ENCODE measurements at places on chromosomes 12 and 14. TPM values are rescaled to one million over a fixed set of nuclear protein-coding genes. Genes with fewer than 3 reads are reported as not detected.
A peak's percentile ranks its signal among the peaks of the same experiment; 100 is the strongest.

DNA sequence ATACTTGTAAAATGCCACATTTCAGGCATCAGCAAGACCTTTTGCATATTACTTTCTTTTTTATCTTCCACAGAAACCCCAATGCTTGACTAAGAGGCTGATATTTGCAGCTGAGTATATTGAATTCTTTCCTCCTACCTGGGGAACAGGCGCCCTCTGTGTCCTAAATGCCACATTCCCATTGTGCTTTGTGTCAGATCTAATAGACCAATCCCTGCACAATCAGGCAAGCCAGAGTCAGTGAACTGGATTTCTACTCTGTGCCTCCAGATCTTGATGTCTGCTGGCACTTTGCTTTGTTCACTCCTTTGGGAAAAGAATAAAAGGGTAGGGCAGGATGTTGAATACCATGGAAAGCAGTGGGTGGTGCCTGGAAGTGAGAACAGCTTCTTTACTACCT, 22.4 kb upstream of the TAS2R42 start:
- no peak for DNase-seq

DNA sequence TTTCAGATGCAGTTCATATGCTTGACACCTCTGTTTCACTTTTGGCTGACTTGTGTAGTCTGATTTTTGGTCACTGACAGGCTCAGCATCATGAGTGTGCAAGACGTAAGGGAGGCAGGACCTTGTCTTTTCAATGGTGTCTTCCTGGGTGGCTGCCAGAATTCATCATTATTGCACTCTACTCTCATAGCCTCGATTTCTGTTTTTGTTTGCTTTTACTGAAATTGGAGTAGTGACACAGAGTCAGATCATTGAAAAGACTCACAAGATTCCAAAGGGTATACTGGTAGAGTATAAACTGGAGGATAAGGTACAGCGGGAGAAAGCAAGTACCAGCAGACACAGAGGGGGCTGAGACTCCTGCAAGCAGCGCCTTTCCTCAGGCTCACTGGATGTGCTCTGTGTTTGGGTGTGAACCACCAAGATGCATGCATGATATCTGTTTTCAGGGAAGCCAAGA, 126.3 kb upstream of the FGD4 start:
- no peak for DNase-seq

DNA sequence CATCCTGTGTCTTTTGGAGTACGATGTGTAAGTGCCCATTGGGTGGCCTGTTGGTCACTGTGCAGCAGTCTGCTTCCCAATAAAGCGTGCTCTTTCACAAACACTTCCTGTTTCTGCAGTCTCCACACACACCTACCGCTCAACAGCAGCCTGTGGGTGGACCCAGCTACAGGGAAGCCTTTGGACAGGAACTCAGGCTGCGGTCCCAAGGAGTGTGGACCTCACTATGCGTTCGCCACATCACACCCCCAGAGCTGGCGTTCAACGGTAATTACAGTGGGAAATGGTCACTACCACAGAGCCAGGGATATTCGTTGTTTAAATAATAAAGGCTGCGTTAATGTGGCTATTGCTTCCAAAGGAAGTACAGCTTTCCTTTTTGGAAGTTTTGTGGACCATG, 16.2 kb downstream of the PSMC1 start:
- no peak for DNase-seq

DNA sequence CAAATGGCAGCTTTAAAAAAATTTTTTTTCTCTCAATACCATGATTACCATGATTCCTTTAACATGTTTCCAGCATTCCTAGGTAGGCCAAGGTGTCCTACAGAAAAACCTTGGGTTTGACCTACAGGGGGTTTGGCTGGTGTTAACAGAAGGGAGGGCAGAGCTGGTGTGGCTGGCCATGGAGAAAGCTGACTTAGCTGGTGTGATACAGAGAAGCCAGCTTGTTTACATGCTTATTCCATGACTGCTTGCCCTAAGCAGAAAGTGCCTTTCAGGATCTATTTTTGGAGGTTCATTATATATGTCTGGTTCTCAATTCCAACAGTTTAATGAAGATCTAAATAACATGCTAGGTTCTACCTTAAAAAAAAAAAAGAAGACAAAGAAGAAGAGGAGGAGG, 68.6 kb downstream of the EEA1 start:
- DNase-seq, result no peak

DENND5B gene
- 57.1 TPM for total RNA-seq

TMTC1 gene
- total RNA-seq, result 40.4 TPM

- no peak for DNase-seq
Measured at GRCh38 chr14:60644666-60645065, 4.6 kb downstream of the SIX1 start.

DNA sequence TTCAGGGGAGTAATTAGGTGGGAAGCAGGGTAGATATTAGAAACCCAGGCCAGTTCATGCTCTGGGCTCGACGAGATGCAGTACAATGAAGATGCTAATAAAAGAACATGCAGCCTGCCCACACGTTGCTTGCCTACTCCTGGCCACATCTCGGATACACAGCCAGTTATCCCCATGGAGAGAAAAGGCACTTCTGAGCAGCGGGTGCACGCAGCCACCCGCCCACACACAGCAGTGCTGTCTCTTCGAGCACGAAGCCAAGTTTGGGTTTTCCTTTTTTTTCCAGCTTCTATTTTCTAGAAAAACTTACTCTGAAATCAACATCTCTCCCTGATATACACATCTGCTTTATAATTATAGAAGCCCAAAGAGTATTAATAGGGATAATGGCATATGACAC, 85.7 kb downstream of the CIT start:
- peak; percentile 43 for DNase-seq

- DNase-seq, result peak; percentile 31
Measured at GRCh38 chr14:69005432-69006148, 26.5 kb upstream of the ACTN1 start.

C12orf56 gene
- not detected for total RNA-seq

- DNase-seq, result no peak
Measured at GRCh38 chr12:131218026-131218922, 264.6 kb downstream of the ADGRD1 start.

DNA sequence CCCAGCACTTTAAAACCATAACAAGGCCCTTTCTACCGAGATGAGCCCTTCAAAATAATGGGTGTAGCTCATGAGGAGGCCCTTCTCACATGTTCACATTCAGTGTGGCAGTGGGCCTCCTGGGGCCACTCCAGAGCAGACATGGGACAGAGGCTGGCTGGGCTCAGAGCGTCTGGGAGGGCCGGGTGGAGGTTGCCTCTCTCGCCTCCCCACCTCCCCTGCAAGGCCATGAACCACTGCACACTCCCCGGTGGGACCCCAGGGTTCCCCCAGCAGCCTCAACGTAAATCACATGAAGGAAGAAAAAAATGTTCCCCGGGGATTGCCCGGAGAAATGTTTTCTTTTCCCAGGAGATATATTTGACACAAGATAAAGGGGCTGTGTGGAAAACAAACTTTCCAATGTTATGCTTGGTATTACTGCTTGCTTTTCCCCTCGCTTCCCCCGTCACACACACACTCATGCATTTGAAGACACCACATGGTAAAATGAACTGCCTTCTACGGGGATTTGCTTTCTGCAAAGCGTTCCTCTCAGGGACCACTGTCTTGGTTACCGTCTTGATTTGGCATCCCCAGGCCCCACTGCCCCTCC, 190.7 kb upstream of the CCND2 start:
- no peak for DNase-seq

- no peak for DNase-seq
Measured at GRCh38 chr14:105855893-105856675, 329.7 kb downstream of the TMEM121 start.

DNA sequence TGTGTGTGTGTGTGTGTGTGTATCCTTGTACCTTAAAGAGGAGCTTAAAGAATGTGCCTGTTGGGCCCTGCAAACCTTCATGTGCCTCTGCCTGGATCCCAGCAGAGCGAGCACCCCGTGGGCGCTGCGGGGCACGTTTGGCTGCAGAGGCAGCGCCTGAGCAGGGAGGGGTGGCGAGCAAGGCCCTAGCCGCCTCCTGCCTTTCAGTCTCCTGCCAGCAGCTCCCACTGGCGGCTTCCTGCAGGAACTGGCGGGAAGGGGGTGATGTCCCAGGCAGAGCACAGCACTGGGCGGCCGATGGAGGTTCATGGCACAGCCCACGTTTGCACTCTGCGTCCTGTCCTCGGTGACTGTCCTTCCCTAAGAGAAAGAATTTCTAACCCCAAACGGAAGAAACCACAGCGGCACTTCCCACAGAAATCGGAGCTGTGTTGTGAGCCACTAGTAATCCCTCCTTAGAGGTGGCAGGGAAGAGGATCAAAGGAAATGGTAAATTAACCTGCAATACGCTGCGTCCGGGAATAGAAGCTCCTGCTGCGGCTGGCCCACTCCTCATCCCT, 19.8 kb downstream of the ZBTB42 start:
- peak; percentile 53 for DNase-seq

- no peak for DNase-seq
Measured at GRCh38 chr12:41983856-41984255, 160.8 kb downstream of the GXYLT1 start.

DNA sequence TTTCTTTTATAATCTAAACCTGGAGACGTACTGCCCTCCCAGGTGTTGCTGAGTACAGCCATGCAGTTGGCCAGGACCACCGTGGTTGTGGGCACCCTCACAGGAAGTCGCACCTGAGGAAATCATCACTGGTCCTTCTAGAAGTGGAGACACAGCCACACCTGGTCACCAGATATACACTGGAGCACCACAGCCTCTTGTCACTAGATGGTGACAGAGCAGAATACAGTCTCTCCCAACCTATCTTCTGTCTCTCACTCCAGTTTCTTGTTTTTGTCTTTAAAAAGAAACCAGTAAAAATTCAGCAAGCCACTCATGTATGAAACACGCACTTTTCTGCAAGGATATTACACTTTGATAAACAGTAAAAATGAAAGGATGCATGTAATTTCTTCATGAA, 43.1 kb upstream of the GPHB5 start:
- no peak for DNase-seq

DNA sequence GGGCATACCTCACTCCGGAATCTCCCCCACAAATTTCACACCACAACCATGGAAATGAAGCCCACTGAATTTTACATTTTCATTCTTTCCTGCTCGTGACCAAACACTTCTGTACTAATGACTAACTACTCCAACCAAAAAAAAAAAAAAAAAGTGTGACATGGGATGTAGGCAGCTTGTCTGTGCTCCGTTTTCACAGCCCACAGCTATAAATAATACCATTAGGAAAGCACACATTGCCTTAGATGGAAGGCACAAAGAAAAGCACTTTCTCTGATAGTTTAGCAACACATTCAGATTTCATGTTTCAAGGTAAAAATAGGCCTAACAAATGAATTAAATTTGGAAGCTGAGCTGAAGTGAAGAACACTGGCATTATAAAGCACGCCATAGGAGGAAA, 42.5 kb downstream of the DUSP6 start:
- no peak for DNase-seq

ANKRD9 gene
- 5.9 TPM for total RNA-seq

- no peak for DNase-seq
Measured at GRCh38 chr14:68703093-68703492, 89.8 kb downstream of the ZFP36L1 start.

DNA sequence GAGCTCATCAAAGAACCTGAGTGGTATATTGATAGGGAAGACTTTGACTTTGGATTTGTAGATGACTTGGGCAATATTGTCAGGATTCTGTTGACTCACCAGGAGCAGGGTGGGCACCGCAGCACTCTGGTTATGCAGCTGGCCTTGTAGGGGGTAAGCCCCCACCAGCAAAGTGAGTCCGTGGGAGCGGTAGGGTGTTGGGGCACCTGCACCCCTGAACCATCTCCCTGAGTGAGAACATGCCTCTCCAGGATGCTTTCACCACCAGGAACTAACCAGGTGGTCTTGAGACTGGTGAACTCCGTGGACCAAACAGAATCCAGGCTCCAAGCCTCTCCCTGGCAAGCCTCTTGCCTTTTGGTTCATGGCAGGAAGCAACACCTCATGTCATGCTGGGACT, 44.0 kb upstream of the EIF5 start:
- DNase-seq, result no peak

- no peak for DNase-seq
Measured at GRCh38 chr12:89950421-89950820, 241.8 kb upstream of the ATP2B1 start.

- DNase-seq, result no peak
Measured at GRCh38 chr14:68853749-68854148, 60.9 kb upstream of the ZFP36L1 start.

DNA sequence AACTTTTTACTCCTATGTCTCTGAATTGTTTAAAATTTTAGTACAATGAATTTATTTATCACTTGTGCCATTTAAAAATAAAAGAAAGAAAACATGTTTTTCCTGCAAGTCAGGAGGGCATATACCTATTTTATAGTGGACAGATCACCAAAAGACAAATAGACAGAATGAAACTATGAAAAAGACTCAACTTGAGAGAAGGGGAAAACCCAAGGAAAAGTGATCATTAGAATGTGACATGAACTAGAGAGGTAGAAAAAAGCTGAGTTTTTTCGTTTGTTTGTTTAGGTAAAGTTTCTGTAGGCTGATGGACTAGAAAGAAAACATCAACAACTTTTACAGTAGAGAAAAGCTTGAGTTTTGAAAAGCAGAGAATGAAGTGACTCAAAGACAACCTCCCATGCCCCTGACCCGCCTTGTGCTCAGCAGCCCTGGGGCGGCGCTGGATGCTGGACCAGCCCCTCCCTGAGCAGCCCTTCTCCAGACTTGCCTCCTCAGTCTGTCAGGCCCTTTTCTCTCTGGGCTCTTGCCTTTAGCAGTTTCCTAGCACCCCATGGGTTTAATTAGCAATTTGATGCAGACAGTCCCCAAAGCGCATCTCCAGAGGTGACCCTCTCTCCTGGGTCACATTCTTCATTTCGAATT, 95.1 kb upstream of the ARID2 start:
- DNase-seq, result no peak

GRCh38 chr12:5034603-5035002, 9.1 kb upstream of the KCNA5 start:
- no peak for DNase-seq

DNA sequence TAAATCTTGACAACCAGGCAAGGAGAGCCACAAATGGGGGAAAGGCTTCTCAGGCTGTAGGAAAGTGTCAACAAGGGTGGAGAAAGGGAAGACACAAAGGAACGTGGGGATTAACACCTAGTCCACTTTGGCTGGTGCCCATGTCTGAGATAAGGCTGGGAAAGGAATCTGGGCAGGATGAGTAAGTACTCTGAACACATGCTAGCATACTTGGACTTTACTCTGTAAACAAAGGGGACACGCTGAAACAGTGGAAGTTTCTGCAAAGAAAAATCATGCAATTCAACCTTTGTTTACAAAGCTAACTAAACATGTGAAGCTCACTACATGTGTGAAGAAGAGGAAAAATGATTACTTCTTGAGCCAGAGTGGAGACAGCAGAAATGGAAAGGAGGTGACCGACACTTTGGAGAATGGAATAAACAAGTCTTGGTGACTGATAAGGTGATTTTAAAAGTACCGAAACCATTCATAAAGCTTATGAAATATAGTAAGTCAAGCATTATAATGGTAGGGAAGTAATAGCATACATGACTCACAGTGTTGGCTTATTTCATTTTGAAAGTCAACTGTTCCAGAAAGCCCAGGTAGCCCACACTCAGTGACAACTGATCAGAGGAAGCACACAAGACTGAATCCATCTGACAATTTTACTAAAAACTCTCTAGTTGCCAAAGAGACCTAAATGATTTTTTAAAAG, 13.2 kb downstream of the CPNE8 start:
- DNase-seq, result no peak

- no peak for DNase-seq
Measured at GRCh38 chr14:69771136-69771535, 4.2 kb downstream of the SRSF5 start.

Data from occipital lobe (tissue), 3 donors.